Lower leg skin (tissue), 4 donors: ENCODE measurements at places on chromosomes 5 and 9. TPM values are rescaled to one million over a fixed set of nuclear protein-coding genes. Genes with fewer than 3 reads are reported as not detected.
A peak's percentile ranks its signal among the peaks of the same experiment; 100 is the strongest.

- DNase-seq: no peak
Measured at GRCh38 chr5:38891563-38891962, 45.8 kb downstream of the OSMR start.

PHYHD1 gene
- total RNA-seq: 31.3 TPM

DNA sequence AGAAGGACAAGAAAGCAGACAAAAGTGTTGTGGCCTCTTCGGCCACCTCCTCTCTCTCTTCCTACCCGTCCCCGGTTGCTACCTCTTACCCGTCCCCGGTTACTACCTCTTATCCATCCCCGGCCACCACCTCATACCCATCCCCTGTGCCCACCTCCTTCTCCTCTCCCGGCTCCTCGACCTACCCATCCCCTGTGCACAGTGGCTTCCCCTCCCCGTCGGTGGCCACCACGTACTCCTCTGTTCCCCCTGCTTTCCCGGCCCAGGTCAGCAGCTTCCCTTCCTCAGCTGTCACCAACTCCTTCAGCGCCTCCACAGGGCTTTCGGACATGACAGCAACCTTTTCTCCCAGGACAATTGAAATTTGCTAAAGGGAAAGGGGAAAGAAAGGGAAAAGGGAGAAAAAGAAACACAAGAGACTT is 2.4 kb downstream of the EGR1 start:
- no peak for DNase-seq

PJA2 gene
- total RNA-seq: 59.6 TPM

- peak; percentile 68 for DNase-seq
Measured at GRCh38 chr9:17017931-17018491, 116.8 kb upstream of the CNTLN start.
